Activated CD4-positive, alpha-beta T cell treated with anti-CD3 and anti-CD28 coated beads for 36 hours (primary cell): ENCODE measurements at places on chromosomes 12 and 14. TPM values are rescaled to one million over a fixed set of nuclear protein-coding genes. Genes with fewer than 3 reads are reported as not detected.

ITGA5 gene
- 58.0 TPM for total RNA-seq

RAD9B gene
- 1.5 TPM for total RNA-seq

DHH gene
- not detected for total RNA-seq

P2RX7 gene
- total RNA-seq: 5.0 TPM

POU6F1 gene
- 12.9 TPM for total RNA-seq

ADCY6 gene
- 0.05 TPM for total RNA-seq

SETD3 gene
- 62.3 TPM for total RNA-seq

KRT83 gene
- not detected for total RNA-seq

GLS2 gene
- 8.7 TPM for total RNA-seq

MSRB3 gene
- total RNA-seq: not detected

CALM1 gene
- 510 TPM for total RNA-seq

WNT1 gene
- not detected for total RNA-seq

ALX1 gene
- total RNA-seq: not detected

OTUB2 gene
- total RNA-seq: 0.93 TPM

BLTP3B gene
- 48.7 TPM for total RNA-seq
